ENCODE measurements at places on chromosomes 5 and 9. TPM values are rescaled to one million over a fixed set of nuclear protein-coding genes. Genes with fewer than 3 reads are reported as not detected.

The LTC4S gene
- 13.7 TPM for total RNA-seq

DNA sequence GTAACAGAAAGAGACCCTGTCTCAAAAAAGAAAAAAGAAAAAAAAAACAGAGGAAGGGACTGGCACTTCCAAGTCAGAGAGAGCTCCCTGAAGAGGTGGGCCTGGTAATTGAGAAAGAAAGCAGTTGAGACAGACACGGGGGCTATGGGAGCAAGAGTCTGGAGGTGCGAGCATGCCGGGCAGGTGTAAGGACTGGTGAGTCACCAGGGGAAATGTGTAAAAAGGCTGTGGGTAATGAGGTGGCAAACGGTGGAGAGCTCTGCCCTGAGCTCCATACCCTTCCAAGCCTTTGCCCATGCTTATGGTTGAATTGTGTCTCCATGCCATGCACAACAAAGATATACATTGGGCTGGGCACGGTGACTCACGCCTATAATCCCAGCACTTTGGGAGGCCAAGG is 18.0 kb upstream of the JADE2 start:
- DNase-seq, result no peak

DNA sequence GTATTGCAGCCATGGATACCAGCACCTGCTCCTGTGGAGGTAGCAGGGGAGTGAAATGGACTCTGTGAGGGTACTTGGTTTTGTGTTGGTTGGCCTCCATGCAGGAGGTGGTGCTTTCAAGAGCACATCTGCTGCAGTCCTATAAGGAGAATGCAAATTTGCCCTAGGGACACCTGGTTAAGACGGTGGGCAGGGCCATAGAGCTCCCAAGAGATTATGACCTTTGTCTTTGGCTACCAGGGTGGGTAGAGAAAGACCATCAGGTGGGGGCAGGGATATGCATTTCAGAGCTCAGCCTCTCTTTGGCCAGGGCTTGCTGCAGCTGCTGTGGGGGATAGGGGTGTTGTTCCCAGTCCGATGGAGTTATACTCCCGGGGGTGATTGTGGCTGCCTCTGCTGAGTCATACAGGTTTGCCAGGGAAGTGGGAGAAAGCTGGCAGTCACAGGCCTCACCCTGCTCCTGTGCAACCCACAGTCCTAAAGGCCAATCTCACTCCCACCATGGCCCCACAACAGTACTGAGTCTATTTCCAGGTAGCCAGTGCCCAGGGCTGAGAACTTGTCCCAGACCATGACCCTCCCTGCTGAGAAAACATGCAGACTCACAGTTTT is 14.0 kb upstream of the PDLIM4 start:
- peak; percentile 14 for DNase-seq

GRCh38 chr5:94244921-94245320 is 373.5 kb downstream of the KIAA0825 start:
- DNase-seq, result no peak

GRCh38 chr5:44046619-44047364 is 342.4 kb downstream of the FGF10 start:
- peak; percentile 45 for DNase-seq

All from ureter (tissue), 1 donor.